A172 (cell line): ENCODE measurements at places on chromosomes 6 and 20. TPM values are rescaled to one million over a fixed set of nuclear protein-coding genes. Genes with fewer than 3 reads are reported as not detected.
A peak's percentile ranks its signal among the peaks of the same experiment; 100 is the strongest.

The AARS2 gene
- 17.4 and 20.8 TPM in 2 replicates for total RNA-seq

The DPM1 gene
- total RNA-seq, result 207 and 247 TPM in 2 replicates

The MYT1 gene
- total RNA-seq, result 2.4 TPM in 2 replicates

DNA sequence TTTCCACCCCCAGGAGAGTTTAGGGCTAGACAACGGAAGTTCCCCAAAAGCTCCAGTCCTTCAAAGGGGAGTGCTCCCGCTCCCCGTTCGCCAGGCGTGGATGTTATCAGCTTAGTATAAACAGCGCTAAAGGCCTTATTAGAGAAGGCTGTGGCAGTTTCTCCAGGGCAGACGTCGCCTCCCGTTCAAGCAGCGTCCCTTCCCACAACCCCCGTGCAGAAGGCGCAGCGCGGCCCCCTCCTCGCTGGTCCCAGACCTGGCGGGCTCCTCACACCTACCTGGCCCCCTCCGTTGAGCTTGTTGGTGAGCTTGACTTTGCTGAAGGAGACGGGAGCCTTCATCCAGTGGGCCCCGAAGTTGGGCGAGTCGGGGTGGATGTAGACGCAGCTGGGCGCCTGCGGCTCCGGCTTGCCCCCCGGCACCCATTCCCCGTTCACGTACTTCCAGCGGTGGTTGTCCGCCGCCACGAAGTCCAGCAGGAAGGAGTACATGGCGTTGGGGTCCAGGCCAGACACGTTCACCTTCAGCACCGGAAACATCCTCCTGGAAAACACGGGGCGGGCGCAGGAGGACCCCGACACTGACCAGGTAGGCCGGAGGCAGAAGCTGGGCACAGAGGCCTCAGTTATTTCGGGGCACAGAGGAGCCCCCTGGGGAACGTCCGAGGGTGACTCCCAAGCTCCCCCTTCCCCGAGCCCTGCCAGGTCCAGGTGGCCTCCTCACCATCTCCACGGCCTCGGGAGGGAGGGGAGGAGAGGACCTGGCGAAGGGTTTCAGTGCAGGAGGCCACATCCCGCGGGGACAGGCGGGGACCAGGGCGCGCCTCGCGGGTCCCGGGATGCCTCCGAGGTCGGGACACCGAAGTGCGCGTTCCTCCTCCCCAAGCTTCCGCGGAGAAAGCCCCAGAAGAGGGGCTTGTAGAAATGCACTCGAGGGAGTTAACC lies 1.1 kb downstream of the TBXT start:
- no peak for DNase-seq

GRCh38 chr6:76035713-76036112 lies 36.7 kb downstream of the IMPG1 start:
- no peak for DNase-seq

- peak; percentile 86 for DNase-seq
Measured at GRCh38 chr20:58078741-58079522, 149.5 kb downstream of the ANKRD60 start.

The AIF1 gene
- not detected in 2 replicates for total RNA-seq

- no peak for DNase-seq
Measured at GRCh38 chr6:40325041-40325440, 262.1 kb downstream of the LRFN2 start.

The HIVEP1 gene
- 18.9 and 32.2 TPM in 2 replicates for total RNA-seq

The FAM229B gene
- total RNA-seq, result 6.3 and 11.3 TPM in 2 replicates

- DNase-seq, result peak; percentile 91
Measured at GRCh38 chr20:24657196-24657595, 187.8 kb downstream of the SYNDIG1 start.

The CYP39A1 gene
- not detected in 2 replicates for total RNA-seq

The NKX2-2 gene
- total RNA-seq, result 4.4 TPM in 2 replicates
